ENCODE measurements at places on chromosomes 16 and 17. TPM values are rescaled to one million over a fixed set of nuclear protein-coding genes. Genes with fewer than 3 reads are reported as not detected.

FOXJ1 gene
- 0.15 TPM for total RNA-seq

GRCh38 chr17:382644-383533 is 30.3 kb upstream of the RPH3AL start:
- DNase-seq = no peak
- no peak overlapping the region for H3K27ac ChIP-seq
- peaks cover 17% of the 10 kb centered on the region for H3K4me1 ChIP-seq
- H3K36me3 ChIP-seq = peaks cover 3% of the 10 kb centered on the region
- H3K4me3 ChIP-seq = peak overlapping the region; percentile 23

DNA sequence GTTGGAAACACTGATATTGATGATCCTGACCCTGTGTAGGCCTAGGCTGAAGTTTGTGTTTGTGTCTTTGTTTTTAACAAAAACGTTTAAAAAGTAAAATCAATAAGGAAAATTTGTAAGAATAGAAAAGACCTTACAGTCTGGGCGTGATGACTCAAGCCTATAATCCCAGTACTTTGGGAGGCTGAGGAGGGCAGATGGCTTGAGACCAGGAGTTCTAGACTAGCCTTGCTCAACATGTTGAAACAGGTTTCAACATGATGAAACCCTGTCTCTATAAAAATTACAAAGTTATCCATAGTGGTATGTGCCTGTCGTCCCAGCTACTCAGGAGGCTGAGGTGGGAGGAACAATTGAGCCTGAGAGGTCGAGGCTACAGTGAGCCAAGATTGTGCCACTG is 18.3 kb upstream of the TOM1L1 start:
- no peak overlapping the region for H3K27ac ChIP-seq
- H3K36me3 ChIP-seq = no peaks in the 10 kb centered on the region
- H3K4me3 ChIP-seq = no peak overlapping the region
- peaks cover 1% of the 10 kb centered on the region for H3K4me1 ChIP-seq
- no peak for DNase-seq

DNA sequence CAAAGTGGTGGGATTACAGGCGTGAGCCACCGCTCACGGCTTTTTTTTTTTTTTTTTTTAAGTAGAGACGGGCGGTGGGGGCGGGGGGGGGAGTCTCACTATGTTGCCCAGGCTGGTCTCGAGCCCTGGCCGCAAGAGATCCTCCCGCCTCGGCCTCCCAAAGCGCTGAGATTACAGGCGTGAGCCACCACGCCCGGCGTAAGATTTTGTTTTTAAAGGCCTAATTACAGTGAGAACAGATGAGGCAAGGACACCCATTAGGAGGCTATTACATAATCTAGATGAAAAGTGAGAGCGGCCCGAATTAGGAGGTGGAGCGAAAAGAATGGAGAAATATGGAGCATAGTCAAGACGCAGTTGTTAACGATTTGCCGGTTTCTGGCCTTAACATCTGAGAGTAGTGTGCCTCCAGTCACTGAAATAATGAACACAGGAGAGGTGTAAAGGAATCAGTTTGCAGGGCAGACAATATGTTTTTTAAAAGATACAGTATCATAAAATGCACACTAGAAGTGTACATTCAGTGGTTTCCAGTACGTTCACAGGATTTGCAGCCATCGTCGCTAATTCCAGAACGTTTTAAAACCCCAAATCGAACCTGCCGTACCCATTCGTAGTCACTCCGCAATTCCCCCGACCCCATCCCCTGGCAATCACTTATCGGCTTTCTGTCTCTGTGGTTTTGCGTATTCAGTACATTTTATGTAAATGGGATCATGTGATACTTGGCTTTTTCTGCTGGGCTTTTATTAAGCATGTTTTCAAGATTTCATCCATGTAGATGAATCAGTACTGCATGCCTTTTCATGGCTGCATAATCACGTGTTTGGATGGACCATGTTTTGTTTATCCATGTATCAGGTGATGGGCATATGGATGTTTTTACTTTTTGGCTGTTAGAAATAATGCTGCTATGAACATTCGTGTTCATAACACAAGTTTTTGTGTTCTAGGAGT is 1.4 kb upstream of the SLX4 start:
- peak overlapping the region; percentile 100 for H3K4me3 ChIP-seq
- no peak for DNase-seq
- peak overlapping the region; percentile 99 for H3K27ac ChIP-seq
- H3K36me3 ChIP-seq = peaks cover 56% of the 10 kb centered on the region
- no peaks in the 10 kb centered on the region for H3K27me3 ChIP-seq

DNA sequence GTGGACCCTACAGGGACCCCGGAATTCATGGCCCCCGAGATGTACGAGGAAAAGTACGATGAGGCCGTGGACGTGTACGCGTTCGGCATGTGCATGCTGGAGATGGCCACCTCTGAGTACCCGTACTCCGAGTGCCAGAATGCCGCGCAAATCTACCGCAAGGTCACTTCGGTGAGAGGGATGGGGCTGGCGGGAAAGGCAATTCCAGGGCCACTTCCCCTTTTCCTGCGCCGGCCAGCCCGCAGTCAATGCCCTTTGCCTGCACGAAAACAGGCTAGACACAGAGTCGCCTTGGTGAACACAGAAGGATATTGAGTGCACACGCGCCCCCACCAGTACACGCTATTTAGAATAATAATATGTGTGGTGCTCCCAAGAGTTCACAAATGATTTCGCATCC is 4.0 kb downstream of the WNK4 start:
- DNase-seq = no peak
- no peak overlapping the region for H3K27ac ChIP-seq
- peaks cover 68% of the 10 kb centered on the region for H3K27me3 ChIP-seq
- H3K4me1 ChIP-seq = peaks cover 15% of the 10 kb centered on the region
- H3K36me3 ChIP-seq = peaks cover 15% of the 10 kb centered on the region

GRCh38 chr16:28140788-28141618 is 70.8 kb downstream of the XPO6 start:
- H3K27me3 ChIP-seq = no peaks in the 10 kb centered on the region
- peak; percentile 83 for DNase-seq
- peak overlapping the region; percentile 75 for H3K4me3 ChIP-seq
- H3K27ac ChIP-seq = peak overlapping the region; percentile 100
- H3K36me3 ChIP-seq = peaks cover 49% of the 10 kb centered on the region
- H3K4me1 ChIP-seq = peaks cover 84% of the 10 kb centered on the region
